ENCODE measurements at places on chromosomes 13 and 19.

GRCh38 chr13:106506286-106506685 is 29.2 kb downstream of the EFNB2 start:
- DNase-seq: no peak

GRCh38 chr13:66001140-66001539 is 1229.0 kb downstream of the PCDH9 start:
- no peak for DNase-seq

GRCh38 chr19:53812335-53812734 is 11.8 kb downstream of the NLRP12 start:
- no peak for DNase-seq

DNA sequence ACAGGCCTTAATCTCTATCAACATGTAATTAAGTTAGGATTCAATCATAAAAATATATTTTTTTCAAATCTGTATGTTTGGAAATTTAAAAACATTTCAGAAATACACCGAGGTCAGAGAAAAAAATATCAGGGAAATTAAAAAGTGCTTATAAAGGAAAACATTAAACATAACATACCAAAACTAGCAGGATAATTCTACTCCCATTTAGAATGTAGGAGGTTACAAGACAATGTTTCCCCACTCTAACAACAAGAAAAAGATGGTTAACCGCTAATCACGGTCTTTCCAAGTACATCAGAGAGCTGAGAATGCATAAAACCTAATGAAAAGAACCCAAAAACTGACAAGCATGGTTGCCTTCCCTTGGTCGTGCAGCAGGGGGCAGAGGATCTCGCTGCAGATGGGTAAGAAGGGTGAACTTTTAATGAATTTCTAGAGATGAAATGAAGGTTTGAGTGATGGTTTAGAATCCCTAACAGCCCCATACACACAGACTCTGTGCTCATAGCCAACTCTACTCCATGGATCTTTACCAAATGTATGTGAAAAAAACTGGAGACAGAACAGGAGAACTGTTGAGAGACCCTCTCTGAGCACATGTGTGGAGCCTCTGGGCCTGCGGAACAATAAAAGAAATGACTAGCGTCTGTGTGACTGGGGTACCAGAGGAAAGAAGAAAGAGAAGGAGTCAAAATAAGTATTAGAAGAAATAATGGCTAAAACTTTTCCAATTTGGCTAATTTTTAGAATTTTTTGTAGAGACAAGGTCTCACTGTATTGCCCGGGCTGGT is 51.3 kb upstream of the LSM14A start:
- DNase-seq: peak; percentile 36

- DNase-seq: no peak
Measured at GRCh38 chr13:57631596-57632275, at the start of gene PCDH17. TSS of gene PCDH17 (plus strand) at chr13:57631744. CDS start at chr13:57632547, 803 bp downstream.

DNA sequence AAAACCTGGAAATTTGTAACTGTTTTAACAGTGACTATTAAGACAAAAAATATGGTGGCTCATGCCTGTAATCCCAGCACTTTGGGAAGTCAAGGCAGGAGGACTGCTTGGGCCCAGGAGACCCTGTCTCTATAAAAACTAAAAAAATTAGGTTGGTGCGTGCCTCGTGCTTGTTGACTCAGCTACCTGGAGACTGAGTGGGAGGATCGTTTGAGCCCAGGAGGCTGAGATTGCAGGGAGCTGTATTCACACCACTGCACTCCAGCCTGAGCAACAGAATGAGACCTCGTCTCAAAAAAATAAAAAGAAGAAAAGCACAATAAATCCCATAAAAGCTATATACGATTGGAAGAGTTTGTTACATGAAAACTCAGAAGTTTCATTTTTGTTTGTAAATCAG is 23.7 kb downstream of the KLF5 start:
- no peak for DNase-seq

GRCh38 chr13:58953638-58954037 is 1210.1 kb downstream of the DIAPH3 start:
- no peak for DNase-seq

DNA sequence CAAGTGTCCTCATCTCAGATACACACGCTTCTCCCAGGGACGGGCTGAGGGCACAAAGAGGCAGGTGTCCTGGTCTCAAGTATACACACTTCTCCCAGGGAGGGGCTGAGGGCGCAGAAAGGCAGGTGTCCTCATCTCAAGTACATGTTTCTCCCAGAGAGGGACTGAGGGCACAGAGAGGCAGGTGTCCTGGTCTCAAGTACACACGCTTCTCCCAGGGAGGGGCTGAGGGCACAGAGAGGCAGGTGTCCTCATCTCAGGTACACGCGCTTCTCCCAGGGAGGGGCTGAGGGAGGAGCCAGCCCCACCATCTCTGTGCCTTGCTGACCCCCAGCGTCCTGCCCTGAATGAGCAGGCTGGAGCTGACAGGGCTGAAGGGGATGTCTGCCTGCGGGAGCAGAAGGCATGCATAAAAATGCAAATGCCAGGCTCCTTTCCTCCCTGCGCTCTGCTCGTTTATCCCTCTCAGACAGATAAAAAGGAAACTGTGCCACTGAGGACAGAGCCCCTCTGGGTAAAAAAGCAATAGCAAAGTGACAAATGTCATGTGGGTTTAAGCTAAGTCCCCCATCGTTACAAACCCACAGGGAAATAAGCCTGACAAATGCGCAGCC is 96.1 kb upstream of the UQCRFS1 start:
- DNase-seq: no peak

DNA sequence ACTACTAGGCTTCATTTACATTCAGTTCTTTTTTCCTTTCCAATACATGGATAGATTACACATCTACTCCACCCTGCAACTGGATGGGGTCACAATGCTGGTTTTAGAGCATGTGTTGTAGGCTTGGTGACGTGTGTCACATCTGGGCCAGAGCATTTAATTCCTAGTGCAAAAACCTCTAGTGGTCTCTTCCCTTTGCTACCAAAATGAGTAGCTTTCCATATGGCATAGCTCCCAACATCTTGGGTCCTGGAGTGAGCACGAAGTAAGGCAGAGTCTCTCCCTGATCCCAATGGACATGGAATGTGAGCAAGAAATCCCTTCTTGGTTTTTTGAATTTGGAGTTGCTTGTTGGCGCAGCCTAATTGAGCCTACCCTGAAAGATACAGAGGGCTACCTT is 51.7 kb downstream of the TNFSF11 start:
- no peak for DNase-seq

- DNase-seq: no peak
Measured at GRCh38 chr13:67967031-67967430, 736.9 kb upstream of the PCDH9 start.

GRCh38 chr13:99151516-99151915 is 49.1 kb upstream of the UBAC2 start:
- no peak for DNase-seq

DNA sequence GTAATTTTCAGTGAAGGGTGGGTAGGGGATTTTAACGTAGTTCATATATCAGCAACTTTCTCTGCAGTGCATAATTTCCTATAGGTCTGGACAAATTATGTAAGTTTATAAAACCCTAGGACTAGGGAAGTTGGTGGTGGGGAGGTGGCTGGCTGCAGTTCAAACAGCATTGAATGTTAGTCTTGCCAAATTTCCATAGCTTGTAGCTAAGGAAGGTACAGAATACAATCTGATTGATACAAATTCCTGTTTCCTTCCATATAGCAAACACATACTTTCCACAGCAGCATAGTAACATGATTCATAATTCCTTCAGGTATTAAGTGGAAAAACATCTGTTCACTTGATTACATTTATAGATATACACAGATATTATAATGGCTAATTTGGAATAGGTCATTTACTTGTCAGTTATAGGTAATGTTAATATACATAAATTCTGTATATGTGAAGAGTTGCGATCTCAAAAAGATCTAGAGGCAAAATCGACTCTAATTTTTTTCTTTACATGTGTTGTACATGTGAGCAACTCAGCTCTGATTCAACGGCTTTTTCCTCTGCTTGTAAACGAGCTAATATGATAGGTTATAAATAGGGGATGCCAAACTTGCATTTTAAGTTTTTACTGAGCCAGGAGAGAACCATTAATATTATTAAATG is 233.4 kb upstream of the CSNK1A1L start:
- DNase-seq: no peak

DNA sequence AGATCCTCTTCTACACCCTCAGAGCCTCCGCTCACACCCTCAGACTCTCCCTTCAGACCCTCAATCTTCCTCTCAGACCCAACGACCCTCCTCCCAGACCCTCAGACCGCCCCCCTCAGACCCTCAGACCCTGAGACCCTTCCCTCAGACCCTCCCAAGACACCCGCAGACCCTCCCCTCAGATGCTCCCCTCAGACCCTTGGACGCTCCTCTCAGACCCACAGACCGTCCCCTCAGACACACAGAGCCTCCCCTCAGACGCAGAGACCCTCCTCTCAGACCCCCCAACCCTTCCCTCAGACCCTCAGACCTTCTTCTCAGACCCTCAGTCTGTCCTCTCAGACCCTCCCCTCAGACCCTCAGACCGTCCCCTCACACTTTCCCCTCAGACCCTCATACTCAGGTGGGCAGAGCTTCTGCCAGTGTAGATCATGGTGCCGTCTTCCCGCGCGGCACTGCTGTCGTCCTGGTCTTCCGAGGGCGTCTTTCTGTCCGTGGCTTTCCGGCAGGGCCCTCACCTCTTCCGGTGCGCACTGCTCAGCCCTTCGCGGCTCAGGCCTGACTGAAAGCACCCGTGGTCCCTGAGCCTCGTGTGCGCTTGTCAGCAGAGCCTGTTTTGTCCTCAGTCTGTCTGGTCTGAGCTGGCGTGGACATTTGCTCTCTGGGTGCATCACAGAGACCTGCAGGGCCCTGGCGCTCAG is 18.9 kb upstream of the TFDP1 start:
- no peak for DNase-seq

GRCh38 chr13:109756778-109757177 is 29.6 kb downstream of the IRS2 start:
- no peak for DNase-seq

DNA sequence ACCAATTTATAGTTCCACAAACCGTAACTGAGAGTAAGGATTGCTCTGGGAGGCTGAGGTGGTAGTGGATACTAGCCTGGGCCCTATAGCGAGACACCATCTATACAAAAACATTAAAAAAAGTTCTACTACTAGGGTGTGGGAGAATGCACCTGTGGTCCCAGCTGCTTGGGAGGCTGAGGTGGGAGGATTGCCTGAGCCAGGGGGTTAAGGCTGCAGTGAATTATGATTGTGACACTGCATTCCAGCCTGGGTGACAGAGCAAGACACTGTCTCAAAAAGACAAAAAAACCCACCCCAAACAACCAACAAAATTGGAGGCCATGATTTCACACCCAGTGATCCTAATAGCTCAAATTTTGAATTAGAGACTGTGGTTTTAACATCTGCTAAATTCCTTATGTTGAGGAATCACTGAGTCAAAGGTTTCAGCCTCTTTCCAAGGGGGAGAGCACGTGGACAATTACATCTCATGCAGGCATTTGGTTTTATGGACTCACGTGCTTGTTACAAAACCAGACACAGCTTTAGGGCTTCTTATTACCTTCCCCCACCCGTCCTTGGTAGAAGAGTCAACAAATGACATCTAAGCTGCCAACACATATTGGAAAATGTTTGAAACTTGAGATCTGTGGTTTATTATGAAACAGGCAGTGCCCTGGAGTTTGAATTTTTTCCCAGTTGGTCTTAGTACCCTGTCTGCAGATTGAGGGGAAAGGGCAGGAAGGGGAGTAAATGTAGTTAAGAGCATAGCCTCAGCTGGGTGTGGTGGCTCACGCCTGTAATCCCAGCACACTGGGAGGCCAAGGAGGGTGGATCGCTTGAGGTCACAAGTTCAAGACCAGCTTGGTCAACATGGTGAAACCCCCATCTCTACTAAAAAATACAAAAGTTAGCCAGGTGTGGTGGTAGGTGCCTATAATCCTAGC is 18.5 kb downstream of the CYP2A6 start:
- DNase-seq: no peak

DNA sequence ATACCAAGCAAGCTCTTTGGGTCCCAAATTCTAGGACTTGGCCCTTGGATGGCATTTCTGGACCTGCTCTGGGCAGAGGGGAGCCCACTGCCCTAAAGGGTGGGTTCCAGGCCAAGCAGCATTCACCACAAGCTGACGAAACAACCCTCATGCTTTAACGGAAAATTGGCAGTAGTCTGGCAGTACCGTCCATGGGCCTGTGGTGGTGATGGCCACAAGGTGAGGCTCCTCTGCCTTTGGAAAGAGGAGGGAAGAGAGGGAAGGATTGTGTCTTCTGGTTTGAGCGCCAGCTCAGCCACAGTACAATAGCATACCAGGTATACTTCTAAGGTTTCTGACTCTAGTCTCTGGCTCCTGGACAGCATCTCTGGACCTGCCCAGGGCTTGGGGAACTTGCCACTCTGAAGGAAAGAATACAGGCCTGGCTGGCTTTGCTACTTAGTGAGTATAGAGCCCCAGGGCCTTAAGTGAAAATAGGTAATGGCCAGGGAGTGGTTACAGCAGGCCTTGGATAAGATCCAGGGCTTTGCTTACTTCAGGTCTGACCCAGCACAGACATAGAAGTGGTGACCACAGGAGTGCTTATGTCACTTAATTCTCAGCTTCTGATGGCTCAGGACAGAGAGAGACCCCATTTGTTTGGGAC is 595.5 kb downstream of the LMO7 start:
- no peak for DNase-seq

GRCh38 chr13:75226733-75227435 is 255.1 kb downstream of the TBC1D4 start:
- DNase-seq: no peak

Measured in T-helper 9 cell (primary cell).